ENCODE measurements at places on chromosomes 7 and 10. TPM values are rescaled to one million over a fixed set of nuclear protein-coding genes. Genes with fewer than 3 reads are reported as not detected.

GRCh38 chr10:78903341-78903940 is 165.3 kb upstream of the ZMIZ1 start:
- no peaks in the 10 kb centered on the region for H3K4me1 ChIP-seq
- no peaks in the 10 kb centered on the region for H3K27me3 ChIP-seq
- H3K4me3 ChIP-seq, result no peak overlapping the region
- H3K36me3 ChIP-seq, result no peaks in the 10 kb centered on the region

The NT5C3A gene
- 55.2 TPM for total RNA-seq

The SPDYE9 gene
- total RNA-seq, result not detected

GRCh38 chr10:13092291-13093102 is 7.5 kb upstream of the OPTN start:
- H3K27me3 ChIP-seq, result peaks cover 10% of the 10 kb centered on the region
- no peak for DNase-seq
- H3K36me3 ChIP-seq, result no peaks in the 10 kb centered on the region
- H3K4me3 ChIP-seq, result no peak overlapping the region
- H3K27ac ChIP-seq, result no peak overlapping the region
- H3K4me1 ChIP-seq, result peaks cover 9% of the 10 kb centered on the region

DNA sequence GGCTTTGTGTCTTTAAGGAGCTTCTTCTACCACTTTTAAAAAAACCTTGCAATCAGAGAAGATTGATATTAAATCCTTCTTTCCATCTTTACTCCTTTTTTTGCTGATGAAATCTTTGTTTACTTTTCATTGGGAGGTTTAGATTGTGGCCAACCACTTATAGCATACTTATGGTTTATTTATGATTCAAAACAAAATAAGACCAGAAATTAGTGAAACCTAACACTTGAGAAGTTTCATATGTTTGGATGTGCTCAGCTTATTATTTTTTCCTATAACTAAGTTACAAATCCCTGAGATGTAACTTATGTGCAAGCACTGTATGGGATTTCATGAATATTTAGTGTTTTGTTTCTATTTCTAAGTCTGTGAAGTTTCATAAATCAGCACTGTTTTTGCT is 13.5 kb upstream of the PRPS1L1 start:
- no peak overlapping the region for H3K4me3 ChIP-seq
- no peaks in the 10 kb centered on the region for H3K27me3 ChIP-seq
- DNase-seq, result no peak

- H3K27me3 ChIP-seq, result peaks cover 1% of the 10 kb centered on the region
- no peak for DNase-seq
- H3K4me3 ChIP-seq, result no peak overlapping the region
Measured at GRCh38 chr10:34538281-34538829, 276.7 kb downstream of the PARD3 start.

- no peak for DNase-seq
- peaks cover 4% of the 10 kb centered on the region for H3K27me3 ChIP-seq
- no peak overlapping the region for H3K27ac ChIP-seq
Measured at GRCh38 chr7:2622869-2623697, 8.7 kb upstream of the TTYH3 start.

GRCh38 chr7:70506434-70506833 is 625.5 kb upstream of the GALNT17 start:
- H3K36me3 ChIP-seq, result no peaks in the 10 kb centered on the region
- no peaks in the 10 kb centered on the region for H3K27me3 ChIP-seq
- no peaks in the 10 kb centered on the region for H3K4me1 ChIP-seq
- DNase-seq, result no peak

- H3K4me1 ChIP-seq, result peaks cover 3% of the 10 kb centered on the region
- H3K27ac ChIP-seq, result no peak overlapping the region
- no peaks in the 10 kb centered on the region for H3K36me3 ChIP-seq
- DNase-seq, result no peak
Measured at GRCh38 chr10:63671317-63671937, 150.2 kb downstream of the REEP3 start.

DNA sequence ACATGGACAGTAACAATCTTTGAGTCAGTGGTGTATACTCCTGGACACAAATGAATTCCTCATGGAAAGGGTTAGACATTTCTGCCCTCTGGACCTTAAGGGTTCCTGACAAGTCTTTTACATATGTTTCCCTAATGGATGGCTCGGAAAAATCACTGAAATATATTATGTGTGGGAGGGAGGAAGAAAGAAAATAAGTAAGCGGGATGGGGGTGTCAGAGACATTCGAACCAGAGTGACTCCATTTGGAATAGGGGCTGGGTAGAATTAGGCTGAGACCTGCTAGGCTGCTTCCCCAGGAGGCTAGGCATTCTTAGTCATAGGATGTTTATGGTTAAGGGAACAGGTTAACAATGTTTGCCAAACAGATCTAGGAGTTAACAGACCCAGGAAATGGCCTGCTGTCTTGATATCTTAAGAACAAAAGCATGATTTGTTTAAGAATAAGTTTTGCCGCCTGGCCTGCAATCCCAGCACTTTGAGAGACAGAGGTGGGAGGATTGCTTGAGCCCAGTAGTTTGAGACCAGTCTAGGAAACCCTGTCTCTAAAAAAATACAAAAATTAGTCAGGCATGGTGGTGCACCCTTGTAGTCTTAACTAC is 1241.7 kb downstream of the TYW1 start:
- H3K36me3 ChIP-seq, result no peaks in the 10 kb centered on the region
- no peaks in the 10 kb centered on the region for H3K27me3 ChIP-seq
- no peaks in the 10 kb centered on the region for H3K4me1 ChIP-seq

DNA sequence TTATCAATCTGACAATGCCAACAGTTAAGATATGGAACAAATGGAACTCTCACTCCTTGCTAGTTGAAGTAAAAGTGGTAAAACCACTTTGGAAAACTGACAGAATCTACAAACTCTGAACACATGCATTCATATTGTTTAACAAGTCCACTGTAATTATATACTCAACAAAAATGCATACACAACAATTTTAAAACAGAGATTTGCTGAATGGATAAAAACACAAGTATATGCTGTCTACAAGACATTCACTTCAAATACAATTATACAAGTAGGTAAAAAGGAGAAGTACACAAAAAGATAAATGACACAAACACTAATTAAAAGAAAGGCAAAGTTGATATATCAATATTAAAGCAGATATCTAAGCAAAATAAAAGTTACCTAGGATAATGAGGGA is 9.2 kb upstream of the WNT2 start:
- H3K4me1 ChIP-seq, result no peaks in the 10 kb centered on the region
- peaks cover 7% of the 10 kb centered on the region for H3K27me3 ChIP-seq
- no peaks in the 10 kb centered on the region for H3K36me3 ChIP-seq

- no peak for DNase-seq
- H3K27ac ChIP-seq, result no peak overlapping the region
- H3K36me3 ChIP-seq, result no peaks in the 10 kb centered on the region
Measured at GRCh38 chr7:151251689-151252560, 3.4 kb upstream of the SMARCD3 start.

The CLRN3 gene
- not detected for total RNA-seq

GRCh38 chr10:60140651-60141632 is 234.6 kb upstream of the CCDC6 start:
- no peaks in the 10 kb centered on the region for H3K4me1 ChIP-seq
- no peaks in the 10 kb centered on the region for H3K27me3 ChIP-seq
- H3K27ac ChIP-seq, result no peak overlapping the region
- H3K4me3 ChIP-seq, result no peak overlapping the region
- no peak for DNase-seq
- peaks cover 12% of the 10 kb centered on the region for H3K36me3 ChIP-seq

- H3K4me1 ChIP-seq, result peaks cover under 1% of the 10 kb centered on the region
- H3K27ac ChIP-seq, result no peak overlapping the region
- DNase-seq, result no peak
- no peak overlapping the region for H3K4me3 ChIP-seq
Measured at GRCh38 chr7:113128031-113128430, 9.7 kb upstream of the SMIM30 start.

- H3K4me1 ChIP-seq, result peaks cover 52% of the 10 kb centered on the region
- no peak overlapping the region for H3K27ac ChIP-seq
- peaks cover 1% of the 10 kb centered on the region for H3K36me3 ChIP-seq
Measured at GRCh38 chr7:22725585-22725984, 1.4 kb upstream of the IL6 start.

- no peaks in the 10 kb centered on the region for H3K4me1 ChIP-seq
- H3K36me3 ChIP-seq, result no peaks in the 10 kb centered on the region
- no peak overlapping the region for H3K27ac ChIP-seq
- no peak for DNase-seq
- no peaks in the 10 kb centered on the region for H3K27me3 ChIP-seq
Measured at GRCh38 chr7:154332811-154333580, 280.8 kb downstream of the DPP6 start.

DNA sequence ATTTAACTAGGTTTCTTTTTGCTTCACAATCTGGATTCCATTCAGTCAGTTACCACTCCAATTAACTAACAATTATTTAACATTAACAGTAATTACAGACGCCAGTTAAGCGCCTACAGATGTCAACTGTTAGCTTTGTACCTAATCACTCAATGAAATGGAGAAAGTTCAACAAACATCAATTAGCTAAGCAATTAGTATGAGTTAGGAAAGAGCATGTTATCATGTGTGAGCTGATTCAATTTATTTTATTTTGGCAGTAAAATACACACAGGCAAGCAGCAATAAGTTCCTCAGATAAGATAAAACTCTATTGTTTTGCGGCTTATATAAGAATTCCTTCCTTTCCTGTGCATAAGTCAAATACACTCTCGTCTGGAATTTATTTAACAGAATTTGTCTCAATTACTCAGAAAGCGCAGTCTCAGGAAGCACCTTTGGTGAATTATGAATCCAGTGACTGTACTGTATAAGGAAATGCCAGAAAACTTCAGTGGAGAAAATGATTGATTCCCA is 427.1 kb upstream of the GALNT17 start:
- DNase-seq, result no peak
- H3K27me3 ChIP-seq, result no peaks in the 10 kb centered on the region
- no peak overlapping the region for H3K27ac ChIP-seq
- no peaks in the 10 kb centered on the region for H3K36me3 ChIP-seq

- no peak overlapping the region for H3K27ac ChIP-seq
Measured at GRCh38 chr7:28729281-28729680, 228.8 kb downstream of the TRIL start.

- no peak for DNase-seq
- H3K36me3 ChIP-seq, result peaks cover 36% of the 10 kb centered on the region
- H3K27me3 ChIP-seq, result no peaks in the 10 kb centered on the region
- peak overlapping the region; percentile 25 for H3K27ac ChIP-seq
- no peaks in the 10 kb centered on the region for H3K4me1 ChIP-seq
Measured at GRCh38 chr10:42830237-42830636, 47.6 kb downstream of the BMS1 start.

GRCh38 chr7:44633254-44634186 is 27.1 kb downstream of the OGDH start:
- H3K4me1 ChIP-seq, result peaks cover 93% of the 10 kb centered on the region
- H3K4me3 ChIP-seq, result no peak overlapping the region
- peaks cover 75% of the 10 kb centered on the region for H3K36me3 ChIP-seq

The PRTFDC1 gene
- total RNA-seq, result 0.27 TPM

The PRSS37 gene
- not detected for total RNA-seq

GRCh38 chr10:82288461-82288881 is 413.5 kb downstream of the NRG3 start:
- no peak overlapping the region for H3K27ac ChIP-seq
- no peaks in the 10 kb centered on the region for H3K4me1 ChIP-seq
- DNase-seq, result no peak
- H3K4me3 ChIP-seq, result no peak overlapping the region
- H3K36me3 ChIP-seq, result no peaks in the 10 kb centered on the region

The CRYGN gene
- not detected for total RNA-seq

The APBB1IP gene
- total RNA-seq, result 78.4 TPM

The PTPN12 gene
- 20.9 TPM for total RNA-seq

DNA sequence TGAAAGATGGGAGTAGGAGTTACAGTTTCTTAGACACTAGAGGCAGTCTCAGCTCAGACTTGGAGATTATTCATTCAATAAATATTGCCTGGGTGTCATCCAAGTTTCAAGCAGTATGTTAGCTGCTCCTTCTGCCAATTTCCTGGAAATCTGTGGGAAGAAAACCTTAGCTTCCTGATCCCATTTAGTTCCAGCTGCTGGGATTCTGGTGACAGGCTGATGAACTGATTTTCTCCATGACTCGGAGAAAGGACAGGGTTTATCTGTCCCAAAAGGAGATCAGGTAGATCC is 95.8 kb downstream of the CLEC2L start:
- no peak overlapping the region for H3K27ac ChIP-seq
- no peak overlapping the region for H3K4me3 ChIP-seq
- no peaks in the 10 kb centered on the region for H3K27me3 ChIP-seq
- peaks cover 7% of the 10 kb centered on the region for H3K4me1 ChIP-seq
- H3K36me3 ChIP-seq, result peaks cover 4% of the 10 kb centered on the region
- no peak for DNase-seq

DNA sequence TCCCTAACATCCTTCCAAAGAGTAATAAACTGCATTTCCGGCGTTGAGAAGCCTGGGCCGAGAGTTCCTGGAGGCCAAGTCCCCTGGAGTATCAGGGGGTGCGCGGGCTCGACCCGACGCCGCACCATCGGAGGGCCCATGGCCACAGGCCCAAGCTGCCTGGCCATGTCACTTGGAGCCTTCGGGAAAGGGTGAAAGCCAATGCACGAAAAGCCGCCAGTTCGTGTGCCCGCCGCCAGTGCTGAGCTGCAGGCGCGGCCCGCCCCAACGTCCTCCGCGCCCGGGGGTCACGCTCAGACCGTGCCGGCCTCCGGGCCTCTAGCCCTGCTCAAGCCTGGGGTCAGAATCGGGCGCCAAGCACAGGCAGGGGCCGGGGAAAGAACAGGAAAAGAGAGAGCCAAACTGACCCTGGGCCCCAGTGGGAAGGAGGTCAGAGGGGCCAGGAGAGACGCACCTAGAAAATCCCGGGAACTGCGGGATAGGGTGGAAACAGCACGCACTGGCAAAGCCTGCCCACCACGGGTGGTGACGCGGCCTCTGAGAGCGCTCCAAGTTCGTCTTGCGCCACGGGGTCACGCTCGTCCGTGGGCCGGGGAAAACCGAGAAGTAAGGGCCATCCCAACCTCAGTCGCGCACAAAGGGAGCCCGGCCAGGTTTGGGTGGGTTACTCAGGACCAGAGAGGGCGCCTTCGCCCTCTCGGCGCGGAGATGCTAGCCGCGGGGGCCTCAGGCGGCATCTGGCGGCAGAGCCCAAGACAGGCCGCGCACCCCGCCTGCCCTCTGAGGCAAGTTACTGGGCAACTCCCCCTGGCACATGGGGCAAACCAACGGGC is 4.2 kb upstream of the EBF3 start:
- H3K4me1 ChIP-seq, result peaks cover 13% of the 10 kb centered on the region
- no peak overlapping the region for H3K4me3 ChIP-seq
- peaks cover 60% of the 10 kb centered on the region for H3K27me3 ChIP-seq
- peaks cover 5% of the 10 kb centered on the region for H3K36me3 ChIP-seq
- H3K27ac ChIP-seq, result no peak overlapping the region
- DNase-seq, result no peak
